ENCODE measurements at places on chromosomes 12 and 14.

DNA sequence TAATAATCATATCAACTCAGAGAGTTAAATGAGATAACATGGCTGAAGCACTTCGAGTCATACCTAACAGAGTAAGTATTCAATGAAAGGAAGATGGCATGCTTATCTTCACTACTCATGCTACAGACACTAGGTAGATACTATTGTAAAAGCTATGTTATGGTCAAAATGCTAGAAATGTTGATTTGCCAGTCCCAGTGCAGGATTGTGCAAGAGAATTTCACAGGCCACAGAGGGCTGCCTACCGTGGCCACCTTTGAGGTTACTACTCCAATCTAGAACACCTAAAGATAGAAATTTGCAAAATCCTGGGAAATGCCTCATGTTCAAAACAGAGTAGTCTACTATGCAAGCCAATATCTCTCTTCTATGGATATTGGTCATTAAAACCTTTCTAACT is 75.3 kb upstream of the PLEKHG7 start:
- DNase-seq = no peak

DNA sequence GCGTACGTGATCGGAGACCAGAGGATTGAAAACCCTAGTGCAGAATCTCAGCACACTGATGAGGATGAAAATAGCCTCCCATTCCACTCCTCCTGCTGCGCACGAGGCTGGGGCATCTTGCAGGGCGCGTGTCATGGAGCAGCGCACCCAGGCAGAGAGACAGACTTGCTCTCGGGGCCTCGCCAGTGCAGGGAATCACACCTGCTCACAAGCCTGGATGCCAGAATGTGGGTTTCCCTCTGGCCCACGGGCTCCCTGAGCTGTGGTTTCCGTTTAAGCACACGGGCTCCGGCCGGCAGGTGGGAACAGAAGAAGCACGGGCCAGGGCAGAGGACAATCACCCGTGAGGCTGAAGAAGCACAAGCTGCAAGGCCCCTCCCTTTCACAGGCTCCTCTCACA is 2.0 kb downstream of the FGF6 start:
- no peak for DNase-seq

DNA sequence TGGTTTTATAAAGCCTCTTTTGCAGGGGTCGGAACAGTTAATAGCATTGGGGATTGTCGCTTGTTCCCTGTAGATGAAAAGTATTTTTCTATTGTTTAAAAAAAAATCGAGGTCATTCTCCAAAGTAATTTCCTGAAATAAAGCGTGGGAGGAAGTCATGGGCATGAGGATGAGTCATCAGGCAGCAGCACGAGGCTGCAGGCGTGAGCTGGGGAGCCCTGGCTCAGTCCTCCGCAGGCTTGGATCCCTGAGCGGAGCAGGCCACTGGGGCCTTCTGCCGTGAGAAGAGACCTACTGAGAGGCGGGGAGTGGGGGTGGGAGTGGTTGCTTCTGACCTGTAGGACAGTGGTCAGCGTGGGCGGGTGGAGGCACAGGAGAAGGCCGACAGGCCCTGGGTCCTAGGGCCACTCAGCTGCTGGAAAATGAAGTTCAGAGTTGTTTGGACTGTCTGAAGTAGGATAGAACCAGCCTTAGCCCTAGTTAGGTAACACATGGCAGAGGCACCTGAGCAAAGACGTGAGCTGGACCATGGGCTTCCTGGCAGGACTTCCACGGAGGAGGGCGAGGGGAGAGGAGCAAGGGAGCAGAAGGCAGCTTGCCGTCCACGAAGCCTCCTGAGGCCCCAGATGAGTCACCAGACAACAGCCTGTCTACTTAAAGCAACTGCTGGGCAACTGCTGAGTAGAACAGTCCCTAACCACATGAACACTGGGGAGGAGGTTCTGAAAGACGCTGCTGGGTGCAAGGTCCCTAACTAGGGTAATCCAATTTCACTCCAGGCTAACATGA is 21.1 kb upstream of the LGALS3 start:
- peak; percentile 82 for DNase-seq

GRCh38 chr12:76738824-76739579 is 24.9 kb upstream of the ZDHHC17 start:
- no peak for DNase-seq

GRCh38 chr12:81617915-81618314 is 141.2 kb downstream of the PPFIA2 start:
- no peak for DNase-seq

DNA sequence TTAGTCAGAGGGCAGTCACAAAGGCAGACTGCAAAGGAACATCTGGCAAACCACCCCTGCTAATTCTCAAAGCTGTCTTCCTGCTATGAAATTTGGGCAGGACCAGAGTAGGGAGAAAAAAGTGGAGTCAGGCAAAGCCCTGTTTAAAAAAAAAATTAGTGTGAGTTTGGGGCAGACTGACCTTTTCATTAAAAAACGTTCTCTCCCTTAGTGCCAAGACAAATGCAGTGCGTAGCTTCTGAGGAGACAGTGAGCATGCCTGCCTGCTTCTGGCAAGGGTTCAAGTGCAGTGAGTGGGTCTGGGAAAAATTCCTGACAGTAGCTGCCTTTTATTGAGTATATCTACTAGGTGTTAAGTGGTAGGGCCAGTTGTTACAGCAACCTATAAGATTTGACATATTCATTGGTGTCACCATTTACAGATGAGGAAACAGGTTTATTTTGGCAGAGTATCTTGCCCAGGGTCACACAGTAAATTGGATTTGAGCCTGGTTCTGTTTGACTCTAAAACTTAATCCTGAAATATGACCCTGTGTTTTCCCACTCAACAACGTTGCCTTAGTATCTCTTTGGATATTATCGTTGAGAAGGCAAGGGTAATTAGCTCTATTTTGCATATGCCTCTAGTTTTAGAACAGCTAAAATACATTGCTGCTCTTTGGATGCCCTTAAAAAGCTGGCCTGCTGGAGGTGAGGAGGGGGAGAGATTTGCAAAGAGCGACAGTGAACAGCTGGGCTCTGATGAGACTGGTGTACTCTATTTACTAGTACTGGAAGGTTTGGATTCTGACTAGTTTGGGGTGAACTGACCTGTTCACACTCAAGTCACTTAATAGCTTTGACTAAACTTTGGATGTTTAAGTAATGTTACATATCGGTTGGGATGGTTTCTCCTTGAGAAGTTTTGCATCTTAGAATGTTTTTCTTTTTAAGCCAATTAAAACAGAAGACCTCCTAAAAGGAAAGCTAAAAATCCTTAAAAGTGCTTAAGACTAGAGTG is 72.8 kb downstream of the PAPOLA start:
- no peak for DNase-seq

DNA sequence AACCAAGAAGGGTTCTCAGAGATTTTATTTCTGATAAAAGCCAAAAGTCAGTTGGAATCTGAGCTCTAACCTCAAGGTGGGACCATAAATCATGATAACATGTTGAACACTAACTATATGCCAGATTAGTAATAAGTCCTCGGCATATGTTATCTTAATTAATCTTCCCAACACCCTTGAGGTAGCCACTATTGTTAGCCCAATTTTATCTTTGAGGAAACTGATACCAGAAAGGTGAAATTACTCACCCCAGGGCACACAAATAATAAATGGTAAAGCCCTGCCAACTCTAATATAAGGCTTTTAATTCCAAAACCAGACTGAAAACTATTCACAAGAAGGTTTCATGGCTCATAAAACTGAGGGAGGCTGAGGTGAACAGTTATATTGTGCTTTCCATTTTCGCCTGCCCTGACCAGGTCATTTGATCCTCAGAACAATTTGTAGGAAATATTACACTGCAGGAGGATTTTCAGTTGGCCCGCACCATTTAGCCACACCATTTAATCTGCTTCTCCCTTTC is 16.1 kb upstream of the NUAK1 start:
- no peak for DNase-seq

- DNase-seq = no peak
These were observed 9.3 kb upstream of the FMNL3 start for GRCh38 chr12:49716553-49716952.

- DNase-seq = no peak
These were observed 942 bp downstream of the SYT1 start for GRCh38 chr12:78865516-78865915.

GRCh38 chr12:1575408-1576401 is 18.7 kb downstream of the FBXL14 start:
- peak; percentile 75 for DNase-seq

GRCh38 chr12:130955238-130955816 is 1.6 kb downstream of the ADGRD1 start:
- no peak for DNase-seq

- DNase-seq = peak; percentile 70
These were observed 71.9 kb downstream of the DYRK2 start for GRCh38 chr12:67720351-67720856.

DNA sequence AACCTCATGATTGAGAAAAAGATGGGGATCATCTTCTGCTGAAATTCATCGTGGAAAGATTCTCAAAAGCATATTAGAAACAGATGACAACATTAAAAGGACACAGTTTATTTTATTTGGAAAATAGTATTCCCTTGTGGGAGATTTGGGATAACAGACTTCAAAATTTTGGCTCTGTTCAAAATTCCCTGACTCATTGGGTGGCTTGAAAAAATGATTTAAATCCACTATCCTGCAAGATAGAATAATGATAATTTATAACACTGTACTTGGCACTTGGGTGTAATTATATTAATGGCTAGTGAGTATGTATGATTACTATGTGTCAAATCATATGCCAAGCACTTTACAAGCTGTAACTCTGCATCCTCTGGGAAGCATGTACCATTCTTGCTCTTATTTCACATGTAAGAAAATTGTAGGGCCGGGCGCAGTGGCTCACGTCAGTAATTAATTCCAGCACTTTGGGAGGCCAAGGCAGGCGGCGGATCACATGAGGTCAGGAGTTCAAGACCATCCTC is 128.8 kb downstream of the LMNTD1 start:
- DNase-seq = no peak

- peak; percentile 74 for DNase-seq
These were observed 58.2 kb downstream of the DICER1 start for GRCh38 chr14:95098984-95099599.

DNA sequence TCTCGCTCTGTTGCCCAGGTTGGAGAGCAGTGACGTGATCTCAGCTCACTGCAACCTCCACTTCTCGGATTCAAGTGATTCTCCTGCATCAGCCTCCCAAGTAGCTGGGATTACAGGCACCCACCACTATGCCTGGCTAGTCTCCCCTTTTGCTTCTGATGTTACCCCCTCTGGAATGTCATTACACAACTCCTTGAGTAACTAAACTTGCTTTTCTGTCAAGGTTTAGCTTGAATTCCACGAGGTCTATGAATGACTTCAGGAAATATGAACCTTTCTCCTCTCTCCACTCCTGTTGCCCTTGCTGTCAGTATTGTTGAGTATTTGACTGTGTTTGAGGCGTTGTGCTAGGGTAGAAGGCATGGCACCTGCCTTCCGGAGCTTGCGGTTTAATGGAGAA is 16.8 kb upstream of the RTRAF start:
- no peak for DNase-seq

DNA sequence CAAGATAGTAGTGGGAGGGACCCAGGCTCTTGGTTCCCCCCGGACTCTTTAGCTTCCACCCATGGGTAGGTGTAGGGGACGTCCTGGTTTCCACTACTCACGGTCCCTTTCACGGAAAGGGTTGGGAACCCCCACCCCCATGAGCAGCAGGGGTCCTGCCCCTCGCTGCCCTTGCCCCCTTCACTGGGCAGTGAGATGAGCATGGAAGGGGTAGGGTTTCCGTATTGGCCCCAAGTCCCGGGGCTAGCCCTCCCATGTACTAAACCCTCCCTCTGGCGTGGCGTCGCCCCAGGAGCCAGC is 12.7 kb downstream of the AGAP2 start:
- DNase-seq = no peak

GRCh38 chr14:49951691-49952345 is 58.9 kb downstream of the ARF6 start:
- no peak for DNase-seq

- peak; percentile 24 for DNase-seq
These were observed 48.8 kb downstream of the NINJ2 start for GRCh38 chr12:614411-614970.

DNA sequence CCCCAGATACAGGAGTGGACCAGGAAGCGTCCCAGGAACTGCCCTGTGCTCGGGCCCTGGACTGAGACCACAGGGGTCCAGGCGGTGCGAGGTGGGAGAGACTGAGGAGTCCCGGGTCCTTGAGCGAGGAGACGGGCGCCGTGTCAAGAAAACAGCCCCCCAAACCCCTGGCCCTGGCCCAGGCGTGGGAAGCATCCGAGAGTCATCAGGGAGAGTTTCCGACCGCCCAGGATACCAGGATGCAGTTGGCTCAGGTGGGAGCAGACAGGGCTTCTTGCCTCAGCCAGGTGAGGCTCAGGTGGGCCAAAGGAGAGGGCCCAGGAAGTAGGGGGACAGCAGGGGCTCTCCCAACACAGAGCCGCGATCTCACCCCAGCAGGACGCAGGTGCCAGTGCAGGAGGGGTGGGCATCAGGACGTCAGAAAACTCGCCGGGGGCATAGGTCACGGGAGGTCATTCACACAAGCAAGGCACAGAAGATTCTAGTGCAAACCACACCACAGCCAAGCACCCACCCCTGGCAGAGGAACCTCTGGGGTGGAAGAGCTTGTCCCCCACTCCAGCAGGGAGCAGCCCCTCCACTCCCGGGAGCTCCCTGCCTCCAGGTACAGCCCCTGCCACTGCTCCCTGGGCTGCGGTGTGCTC is 102.5 kb upstream of the EIF5 start:
- DNase-seq = no peak

DNA sequence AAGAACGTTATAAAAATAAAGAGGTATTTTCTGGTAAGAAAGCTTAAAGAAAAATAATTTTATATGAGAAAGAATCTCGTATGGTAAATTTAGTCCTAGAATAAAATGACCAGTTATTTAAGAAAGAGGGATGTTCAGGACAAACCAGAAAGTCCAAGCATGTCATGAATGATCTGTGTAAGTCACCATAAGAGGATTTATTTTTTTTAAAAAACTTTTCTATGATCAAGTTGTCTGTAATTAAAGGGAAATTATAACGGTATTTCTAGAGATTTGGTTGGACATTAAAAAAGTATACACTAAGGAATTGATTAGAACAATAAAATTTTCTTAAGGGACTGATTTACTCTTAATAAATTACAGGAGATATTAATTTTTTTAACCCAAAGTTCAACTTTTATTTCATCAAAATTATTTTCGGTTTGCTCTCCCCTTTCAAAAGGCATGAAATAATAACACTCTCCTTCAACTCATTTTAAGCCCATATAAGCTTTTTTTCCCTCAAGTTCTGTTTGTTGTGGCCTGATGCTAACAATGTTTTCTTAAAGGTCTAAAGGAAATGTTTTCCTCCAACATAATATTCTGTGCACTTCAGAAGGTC is 49.9 kb upstream of the CPSF6 start:
- DNase-seq = peak; percentile 44

- no peak for DNase-seq
These were observed 27.7 kb downstream of the PPP1R13B start for GRCh38 chr14:103819503-103820307.
